ENCODE measurements at places on chromosomes 7 and 10.
A peak's percentile ranks its signal among the peaks of the same experiment; 100 is the strongest.

- DNase-seq = peak; percentile 34
Observed at GRCh38 chr7:140738280-140738679, 41.8 kb downstream of the NDUFB2 start.

DNA sequence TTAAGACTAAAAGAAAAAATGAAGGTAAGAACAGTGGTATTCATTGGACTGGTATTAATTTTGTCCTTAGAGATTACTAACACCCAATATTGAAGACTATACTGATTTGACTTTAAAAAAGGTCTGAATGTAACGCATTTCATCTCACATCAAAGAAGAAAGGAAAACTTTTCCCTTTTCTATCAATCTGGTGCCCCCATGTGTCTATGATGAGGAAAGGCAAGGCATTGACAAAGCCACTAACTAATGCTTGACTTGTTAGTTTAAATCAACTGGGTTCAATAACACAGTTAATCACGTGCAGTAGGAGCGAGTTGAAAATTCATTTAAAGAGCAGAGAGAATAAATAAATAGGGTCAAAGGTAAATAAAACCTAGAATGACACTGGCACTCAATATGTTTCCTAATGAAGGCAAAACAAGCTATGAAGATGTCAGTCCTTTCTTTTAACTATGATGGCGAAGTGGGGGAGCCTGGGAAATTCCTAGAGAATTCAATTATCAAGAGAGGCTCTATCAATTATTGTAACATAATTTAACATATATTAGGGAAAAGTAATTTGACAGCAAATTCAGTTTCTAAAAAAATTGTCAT lies 180.9 kb downstream of the ANK3 start:
- peak; percentile 54 for DNase-seq

DNA sequence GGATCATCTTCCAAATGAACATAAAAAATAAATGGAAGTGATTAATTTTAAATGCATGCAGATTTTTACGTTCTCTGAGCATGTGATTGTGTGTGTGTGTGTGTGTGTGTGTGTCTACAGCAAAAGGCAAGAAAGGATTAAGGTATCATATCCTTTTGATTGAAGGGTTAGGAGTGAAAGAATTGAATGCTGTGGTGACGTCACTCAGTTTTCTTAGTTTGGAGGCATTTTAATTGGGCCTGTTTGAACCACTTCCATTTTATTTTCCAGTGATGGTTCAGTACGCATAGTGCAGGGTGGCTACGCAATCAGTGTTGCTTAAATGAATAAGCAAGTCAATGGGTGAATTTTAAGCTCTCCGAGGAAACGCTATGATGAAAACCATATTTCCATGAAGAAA lies 31.3 kb downstream of the TACC2 start:
- no peak for DNase-seq

- peak; percentile 33 for DNase-seq
Observed at GRCh38 chr10:22573820-22574569, 140.4 kb downstream of the PIP4K2A start.

GRCh38 chr10:38050212-38050611 lies 39.7 kb downstream of the ZNF33A start:
- no peak for DNase-seq

DNA sequence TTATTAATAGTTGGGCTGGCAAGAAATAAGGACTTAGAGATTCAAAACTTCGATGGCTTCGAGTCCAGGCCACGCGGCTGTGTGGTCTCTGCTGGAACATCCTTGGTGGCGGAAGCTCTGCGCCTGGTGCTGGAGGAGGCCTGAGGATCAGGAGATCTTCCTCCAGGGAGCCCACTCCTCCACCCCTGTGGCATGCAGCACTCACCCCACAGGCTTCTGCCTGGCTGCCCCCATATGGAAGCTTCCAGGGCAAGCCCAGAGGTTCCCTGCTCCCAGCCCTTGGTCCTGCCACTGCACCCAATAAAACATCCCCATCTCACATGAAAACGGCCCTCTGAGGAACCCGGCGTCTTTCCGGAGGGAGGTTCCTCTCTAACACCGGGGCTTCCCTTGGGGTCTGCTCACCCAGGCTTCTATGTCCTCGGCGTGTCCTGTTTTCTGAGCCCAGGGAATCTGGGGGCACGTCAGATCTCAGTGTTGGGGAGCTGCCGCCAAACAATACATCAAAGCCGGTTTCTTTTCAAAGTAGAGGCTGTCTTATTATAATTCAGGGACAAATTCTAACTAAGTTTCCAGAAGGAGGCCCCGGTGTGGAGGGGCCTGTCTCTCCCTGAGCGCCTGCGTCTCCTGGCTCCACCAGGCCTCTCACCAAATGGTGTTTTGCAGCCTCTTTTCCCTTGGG lies 32.4 kb downstream of the CALML3 start:
- DNase-seq = no peak

- peak; percentile 39 for DNase-seq
Observed at GRCh38 chr7:28755255-28755654, 202.9 kb downstream of the TRIL start.

DNA sequence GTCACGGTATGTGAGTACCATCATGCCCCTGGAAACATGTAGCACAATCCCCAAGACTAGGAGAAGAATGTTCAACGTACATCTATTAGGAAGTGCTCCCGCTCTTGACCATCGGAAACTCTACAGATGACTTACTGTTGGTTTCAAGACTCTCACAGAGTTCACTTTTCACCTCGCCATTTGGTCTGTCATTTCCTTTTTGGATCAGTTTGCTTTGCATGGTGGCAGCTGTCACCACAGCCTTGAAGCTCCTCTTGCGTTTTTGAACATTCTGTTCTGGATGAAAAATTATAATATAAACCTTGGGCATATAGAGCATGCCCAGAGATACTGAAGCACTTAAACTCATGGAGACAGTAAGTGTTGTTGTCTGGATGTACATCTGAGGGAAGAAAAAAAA lies 806.8 kb downstream of the GRM8 start:
- no peak for DNase-seq

DNA sequence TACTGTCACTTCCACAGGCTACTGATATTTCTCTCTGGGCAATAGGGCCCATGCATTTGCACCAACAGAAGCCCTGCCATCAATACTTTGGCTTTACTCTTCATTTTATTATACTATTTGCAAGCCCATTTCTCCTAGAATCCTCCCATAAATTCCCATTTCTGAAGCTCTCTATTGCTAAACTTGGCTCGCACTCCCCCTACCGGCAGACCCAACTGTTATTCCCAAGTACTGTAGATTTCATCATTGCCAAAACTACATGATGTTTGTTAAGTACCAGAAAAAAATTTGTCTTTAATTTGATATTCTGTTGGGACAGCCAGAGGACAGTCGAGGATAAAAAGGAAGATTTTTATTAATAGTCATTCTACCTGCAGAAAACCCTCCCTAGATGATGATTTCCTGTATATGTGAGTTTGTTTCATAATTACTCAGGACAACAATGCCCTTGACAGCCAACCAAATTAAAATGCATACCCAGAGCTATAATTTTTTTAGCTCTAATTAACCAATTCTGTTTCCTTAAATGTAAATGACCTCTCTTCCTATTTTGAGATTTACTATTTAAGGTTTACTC lies 298.6 kb downstream of the REEP3 start:
- DNase-seq = peak; percentile 79

- no peak for DNase-seq
Observed at GRCh38 chr7:23000597-23001360, 13.2 kb downstream of the HYCC1 start.

GRCh38 chr10:98154076-98154475 lies 19.6 kb downstream of the R3HCC1L start:
- no peak for DNase-seq

DNA sequence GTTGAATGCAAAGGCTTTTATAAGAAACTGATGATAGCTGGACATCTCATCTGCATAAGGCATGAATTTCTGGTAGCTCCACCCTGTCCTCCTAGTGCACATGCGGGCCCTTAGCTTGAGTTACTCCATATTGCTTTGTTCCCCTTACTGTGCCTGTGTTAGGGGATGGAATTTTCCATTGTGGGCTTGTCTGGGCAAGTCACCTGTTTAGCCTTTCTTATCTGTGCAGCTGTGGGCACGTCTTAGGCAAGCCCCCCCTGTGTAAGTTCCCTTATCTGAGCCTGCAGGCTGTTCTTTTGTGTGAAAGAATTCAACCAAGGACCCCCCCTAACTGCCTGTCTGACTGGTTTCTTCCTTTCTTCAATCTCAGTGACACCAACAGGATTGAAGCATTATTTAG lies 14.5 kb upstream of the CROT start:
- DNase-seq = no peak

DNA sequence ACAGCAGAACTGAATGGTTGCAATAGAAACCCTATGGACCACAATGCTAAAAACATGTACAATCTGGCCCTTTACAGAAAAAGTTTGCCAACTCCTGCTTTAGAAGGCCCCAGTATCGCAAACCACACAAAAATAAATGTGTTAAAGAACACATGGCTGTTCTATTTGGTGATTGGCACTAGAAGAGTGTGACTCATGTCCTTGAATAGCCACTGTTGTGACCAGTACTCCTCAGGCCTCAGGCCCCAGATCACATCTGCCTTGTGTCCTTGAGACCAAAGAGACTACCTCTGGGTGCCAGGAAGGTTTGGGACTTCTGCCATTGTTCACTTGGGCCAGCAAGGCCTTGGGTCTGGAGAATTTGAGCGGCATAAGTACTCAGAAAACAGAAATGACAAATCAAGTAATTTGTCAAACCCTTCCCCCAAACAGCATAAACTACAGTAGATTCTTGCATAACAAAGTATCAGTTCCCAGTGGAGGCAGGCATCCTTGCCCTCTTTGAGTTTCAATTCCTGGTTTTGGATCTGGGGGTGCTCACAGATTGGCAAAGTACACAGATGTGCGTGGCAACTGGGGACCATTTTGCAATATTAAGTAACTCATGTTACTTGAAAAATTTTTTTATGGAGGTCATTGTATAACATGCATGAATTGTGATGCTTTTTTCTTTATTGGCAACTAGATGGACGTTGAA lies 50.2 kb downstream of the MTURN start:
- DNase-seq = no peak

DNA sequence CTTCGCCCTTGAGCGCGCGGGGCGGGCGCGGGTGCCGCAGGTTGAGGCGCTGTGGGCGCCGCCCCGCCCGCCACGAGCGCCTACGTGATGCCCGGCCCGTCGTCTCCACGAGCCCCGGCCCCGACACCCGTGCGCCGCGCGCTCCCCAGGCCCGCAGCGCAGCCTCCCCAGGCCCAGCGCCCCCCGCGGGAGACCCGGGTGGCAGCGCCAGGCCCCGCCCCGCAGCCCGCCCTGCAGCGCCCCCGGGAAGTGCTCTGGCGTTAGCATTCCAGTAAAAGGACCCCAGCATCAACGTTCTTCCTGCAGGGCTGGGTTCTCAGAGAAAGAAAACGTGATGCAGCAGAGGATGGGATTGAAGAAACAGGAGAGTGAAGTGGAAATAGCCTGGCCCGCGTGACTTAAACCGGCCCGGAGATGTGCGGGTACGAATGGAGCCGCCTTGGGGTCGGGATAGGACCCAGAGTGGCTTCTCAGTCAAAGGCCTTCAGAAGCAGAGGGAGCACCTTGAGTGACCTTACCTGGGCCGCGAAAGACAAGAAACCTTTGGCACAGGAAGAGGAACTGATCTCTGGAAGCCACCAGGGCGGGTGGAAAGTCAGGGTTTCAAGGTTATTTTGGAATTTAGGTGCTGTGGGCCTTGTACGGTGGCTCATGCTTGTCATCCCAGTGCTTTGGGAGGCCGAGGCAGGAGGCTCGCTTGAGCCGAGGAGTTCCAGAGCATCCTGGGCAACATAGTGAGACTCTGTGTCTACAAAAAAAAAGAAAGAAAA lies 1.8 kb downstream of the PFKP start:
- DNase-seq = no peak

DNA sequence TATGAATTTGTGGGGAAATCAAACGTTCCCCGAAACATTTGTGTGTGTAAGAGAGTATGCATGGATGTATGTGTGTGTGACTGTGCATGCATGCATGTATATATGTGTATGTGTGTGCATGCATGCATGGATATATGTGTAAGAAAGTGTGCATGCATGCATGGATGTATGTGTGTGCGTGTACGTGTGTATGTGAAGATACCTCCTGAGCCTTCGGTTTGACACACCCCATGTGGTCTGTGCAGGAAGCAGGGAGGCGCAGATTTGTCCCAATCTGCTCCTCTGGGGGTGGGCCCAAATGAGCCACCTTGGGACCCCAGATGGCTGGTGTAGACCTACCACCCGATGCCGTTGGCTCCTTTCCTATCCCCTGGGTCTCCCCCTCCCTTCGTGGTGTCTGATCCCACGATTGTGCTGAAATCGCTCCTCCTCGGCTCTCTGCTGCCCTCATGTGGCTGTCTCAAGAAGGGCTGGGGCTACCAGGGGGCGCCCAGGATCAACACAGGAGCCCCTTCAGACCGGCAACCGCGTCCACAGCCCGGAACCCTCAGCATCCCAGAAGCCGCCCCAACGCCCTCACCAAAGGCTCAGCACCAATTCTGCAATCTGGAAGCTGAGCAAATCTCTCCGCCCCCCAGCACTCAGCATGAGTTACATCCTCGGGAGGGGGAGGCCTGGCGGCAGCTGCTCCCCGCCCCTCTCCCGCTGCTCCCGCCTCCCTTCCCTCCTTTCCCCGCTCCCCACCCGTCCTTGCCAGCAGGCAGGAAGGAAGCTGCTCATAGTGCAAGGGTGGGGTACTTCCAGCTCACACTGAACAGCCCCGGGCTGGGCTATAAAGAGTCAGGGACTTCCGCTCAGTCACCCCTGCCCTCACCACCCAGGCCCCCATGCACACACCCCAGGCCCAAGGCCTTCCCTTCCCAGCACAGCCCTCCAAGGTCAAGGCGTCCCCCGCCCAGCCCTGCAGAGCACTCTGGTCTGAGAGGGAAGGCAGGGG lies 2.3 kb upstream of the NOS3 start:
- DNase-seq = no peak

DNA sequence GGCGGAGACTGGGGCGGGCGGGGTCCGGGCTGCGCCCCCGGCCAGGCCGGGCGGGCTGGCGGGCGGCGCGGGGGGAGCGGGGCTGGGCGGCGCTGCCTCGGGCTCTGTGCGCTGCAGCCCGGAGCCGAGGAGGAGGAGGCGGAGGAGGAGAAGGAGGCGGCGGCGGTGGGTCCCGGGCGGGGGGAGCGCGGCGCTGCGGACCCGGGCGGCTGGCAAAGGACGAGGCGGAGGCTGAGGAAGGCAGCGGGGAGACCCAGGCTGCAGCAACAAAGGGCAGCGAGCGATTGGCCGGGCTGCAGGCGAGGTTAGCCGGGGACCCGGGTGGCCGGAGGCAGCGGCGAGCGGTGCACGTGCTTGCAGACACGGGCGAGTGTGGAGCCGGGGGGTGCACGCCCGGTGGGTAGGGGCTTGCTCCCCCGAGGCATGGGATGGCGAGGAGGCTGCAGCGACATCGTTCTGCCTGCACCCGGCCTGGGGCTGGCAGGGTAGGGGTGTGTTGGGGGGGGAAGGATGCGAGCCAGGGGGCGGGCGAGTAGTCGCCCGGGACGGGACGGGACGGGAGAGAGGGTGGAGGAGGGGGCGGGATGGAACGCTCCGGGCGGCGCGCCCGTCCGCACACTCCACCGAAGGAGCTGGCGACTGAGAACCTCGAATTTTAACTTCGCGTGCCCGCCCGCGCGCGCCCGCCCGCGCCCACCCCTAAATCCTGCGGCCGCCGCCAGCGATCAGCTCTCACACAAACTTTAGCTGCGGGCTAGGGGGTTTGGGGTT lies 844 bp upstream of the KAT6B start:
- DNase-seq = no peak

- no peak for DNase-seq
Observed at GRCh38 chr7:21029006-21029405, 242.3 kb upstream of the SP8 start.

All from iris pigment epithelial cell (primary cell).